ENCODE measurements at places on chromosomes 2 and 18. TPM values are rescaled to one million over a fixed set of nuclear protein-coding genes. Genes with fewer than 3 reads are reported as not detected.

Gene FTCDNL1
- 3.5 TPM for total RNA-seq

DNA sequence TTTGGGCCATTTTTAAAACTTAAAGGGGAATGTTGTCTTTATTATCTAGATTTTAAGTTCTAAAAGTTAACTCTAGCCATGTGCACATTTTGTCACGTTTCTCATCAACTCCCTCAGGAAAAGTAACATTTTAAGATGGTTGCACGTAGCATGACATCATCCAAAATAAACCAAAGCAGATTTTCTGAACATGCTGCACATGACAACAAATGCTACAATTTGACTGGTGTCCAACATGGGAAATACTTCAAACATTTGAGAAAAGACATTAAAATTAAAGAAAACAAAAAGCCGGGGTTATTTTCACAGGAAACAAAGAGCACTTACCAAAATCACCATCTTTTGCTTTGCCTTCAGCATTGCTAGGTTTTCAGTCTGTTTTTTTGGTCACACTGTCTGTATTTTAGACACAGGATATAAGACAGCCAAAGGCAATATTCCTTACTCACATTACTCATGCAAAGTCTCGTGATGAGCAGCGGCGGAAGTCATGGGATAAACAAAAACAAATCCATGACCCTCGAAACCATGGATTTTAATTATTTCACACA lies 51.3 kb upstream of the RND3 start:
- no peak for DNase-seq

DNA sequence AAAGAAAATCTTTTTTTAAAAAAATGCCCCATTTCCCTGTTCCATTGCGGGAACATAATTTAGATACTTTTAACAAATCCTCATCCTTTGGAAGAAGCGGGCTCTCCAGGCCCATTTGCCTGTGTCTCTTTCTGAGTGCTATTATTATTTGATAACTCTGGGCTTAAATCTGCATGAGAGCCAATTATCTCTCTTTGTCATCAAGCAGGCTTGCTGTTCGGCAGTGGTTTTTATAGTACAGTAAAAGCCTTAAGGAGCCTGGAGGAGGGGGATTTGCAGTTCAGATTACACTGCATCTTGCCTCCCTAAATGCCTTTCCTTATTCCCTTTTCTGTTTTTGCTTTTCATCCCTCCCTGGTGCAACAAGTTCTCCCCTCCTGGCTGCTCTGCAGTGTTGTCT lies 50.6 kb downstream of the CELF4 start:
- DNase-seq, result no peak

Gene ICOS
- 0.32 TPM for total RNA-seq

DNA sequence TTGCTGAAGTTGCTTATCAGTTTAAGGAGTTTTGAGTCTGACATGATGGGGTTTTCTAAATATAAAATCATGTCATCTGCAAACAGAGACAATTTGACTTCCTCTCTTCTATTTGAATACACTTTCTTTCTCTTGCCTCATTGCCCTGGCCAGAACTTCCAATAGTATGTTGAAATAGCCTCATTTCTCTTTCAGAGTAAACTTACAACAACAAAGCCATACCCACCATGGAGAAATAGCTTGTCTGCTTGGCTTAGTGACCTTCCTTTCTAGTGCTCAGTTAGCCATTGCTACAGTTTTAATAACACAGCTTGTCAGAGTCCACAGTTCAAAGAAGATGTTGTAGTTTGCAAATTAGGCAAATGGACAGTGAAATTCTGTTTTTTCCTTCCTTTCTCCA lies 228.0 kb downstream of the ETAA1 start:
- no peak for DNase-seq

- no peak for DNase-seq
Measured at GRCh38 chr2:175035806-175036205, 30.6 kb upstream of the CHN1 start.

- no peak for DNase-seq
Measured at GRCh38 chr18:80140455-80140985, 31.5 kb downstream of the ADNP2 start.

DNA sequence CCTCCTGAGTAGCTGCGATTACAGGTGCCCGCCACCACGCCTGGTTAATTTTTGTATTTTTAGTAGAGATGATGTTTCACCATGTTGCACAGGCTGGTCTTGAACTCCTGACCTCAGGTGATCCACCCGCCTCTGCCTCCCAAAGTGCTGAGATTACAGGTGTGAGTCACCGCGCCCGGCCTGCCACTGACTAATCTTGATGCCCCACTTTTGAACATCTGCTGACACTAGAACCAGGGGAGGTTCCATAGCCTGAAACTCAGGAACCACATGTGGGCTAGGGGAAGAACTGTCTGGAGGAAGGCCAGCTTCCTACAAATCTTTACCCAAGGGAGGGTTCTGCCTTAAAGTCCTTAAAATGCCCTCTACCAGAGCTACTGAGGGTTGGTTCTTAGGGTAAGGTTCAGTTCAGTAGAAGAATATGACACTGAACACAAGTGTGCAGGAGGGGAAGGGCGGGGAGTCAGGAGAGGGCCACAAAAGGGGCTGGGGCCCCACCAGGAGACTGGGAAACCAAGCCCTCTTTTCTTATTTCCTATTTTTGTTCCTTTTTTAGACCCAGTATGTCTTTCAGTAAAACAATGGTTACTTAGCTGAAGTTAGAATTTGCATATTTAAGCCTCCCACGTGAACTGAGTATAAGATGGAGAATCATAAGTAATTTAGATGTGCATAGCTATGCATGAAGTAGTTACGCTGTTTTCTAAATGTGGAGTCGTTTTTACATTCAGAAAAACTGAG lies 6.3 kb upstream of the RAB31 start:
- DNase-seq, result no peak

DNA sequence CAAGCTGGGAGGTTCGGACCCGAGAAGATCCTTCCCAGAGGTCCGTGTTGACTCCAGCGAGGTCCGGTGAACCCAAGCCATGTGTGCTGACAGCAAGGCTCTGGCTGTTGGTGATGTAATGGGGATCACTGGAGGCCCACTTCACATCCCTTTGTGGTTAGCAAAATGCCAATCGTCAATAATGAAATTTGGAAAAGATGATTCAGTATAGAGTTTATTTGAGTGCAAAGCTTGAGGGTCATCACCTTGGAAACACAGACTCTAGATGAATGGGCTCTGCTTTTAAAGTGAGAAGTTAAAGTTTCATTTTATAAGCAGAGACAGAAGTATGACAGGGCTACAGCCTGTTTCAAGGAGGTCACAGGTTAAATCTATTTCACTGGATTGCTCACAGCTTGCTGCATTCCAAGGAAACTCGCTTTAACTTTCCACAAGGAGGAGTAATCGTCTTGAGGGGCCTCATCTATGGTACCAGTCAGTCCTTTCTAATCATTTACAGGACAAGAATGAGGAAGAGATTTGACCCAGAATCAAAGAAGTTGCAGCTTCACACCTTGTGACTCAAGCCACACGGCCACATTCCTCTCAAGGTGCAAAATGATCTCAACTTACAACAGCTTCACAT lies 140.5 kb downstream of the TPO start:
- no peak for DNase-seq

GRCh38 chr2:224995419-224995818 lies 46.8 kb downstream of the DOCK10 start:
- DNase-seq, result no peak

Gene CHRNG
- not detected for total RNA-seq

- no peak for DNase-seq
Measured at GRCh38 chr2:160925956-160926355, 234.3 kb upstream of the TANK start.

DNA sequence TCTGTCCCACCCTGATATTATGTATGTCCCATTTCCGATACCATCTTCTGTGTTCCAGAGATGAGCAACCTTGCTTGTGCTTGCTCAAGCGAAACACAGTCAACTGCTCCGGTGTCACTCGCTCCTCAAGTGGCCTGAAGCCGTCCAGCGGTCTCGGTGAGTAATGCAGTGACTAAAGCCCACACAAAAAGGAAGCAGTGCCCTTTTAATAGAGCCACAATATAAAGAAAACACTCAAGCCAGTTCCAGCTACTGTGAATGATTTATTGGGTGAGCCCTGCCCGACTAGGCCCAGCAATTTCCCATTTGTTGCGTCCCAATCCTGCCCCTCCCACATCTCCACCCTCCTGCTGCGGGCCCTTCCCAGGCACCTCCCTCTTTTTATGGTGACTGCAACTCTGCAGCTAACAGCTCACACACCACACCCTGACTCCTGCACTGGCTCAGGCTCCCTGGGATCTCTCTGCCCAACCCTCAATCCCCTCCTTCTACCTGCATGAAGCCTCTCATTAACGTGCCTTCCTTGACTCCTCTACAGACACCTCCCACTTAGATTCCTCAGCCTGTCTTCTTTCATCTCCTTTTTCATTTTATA lies 44.2 kb upstream of the DSC1 start:
- DNase-seq, result peak; percentile 86

All from left lung (tissue), 14 donors.